Hematopoietic multipotent progenitor cell treated with erythropoietin and hydrocortisone succinate and interleukin-3 and kit ligand, for 17 days (in vitro differentiated cells): ENCODE measurements at places on chromosomes 2 and 18.

DNA sequence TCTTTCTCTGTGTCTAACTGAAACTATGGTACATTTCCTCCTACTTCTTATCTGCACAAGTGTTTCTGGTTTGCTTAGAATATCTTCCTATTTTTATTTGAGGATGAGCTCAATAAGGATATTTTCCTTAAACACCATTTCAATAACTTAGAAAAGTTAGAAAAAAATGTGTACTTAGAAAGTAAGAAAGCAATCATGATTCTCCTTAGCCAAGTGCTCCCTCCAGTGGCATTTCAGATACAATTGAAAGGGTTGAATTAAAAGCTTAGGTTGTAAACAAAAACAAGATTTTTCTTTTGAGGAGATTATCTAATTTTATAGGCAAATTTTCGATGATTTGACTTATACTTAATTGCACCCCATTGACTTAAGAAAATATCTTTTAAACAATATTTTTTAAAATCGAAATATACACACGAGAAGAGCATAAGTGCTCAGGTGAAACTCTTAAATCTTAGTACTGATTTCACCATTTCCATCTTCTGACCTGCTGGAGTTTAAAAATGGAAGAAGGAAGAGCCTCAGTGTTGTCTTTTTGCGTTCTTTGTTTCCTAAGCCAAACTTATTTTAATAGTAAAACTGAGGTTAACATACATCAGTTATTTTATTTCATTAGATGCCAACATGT, 26.9 kb downstream of the C18orf63 start:
- DNase-seq, result peak; percentile 87

DNA sequence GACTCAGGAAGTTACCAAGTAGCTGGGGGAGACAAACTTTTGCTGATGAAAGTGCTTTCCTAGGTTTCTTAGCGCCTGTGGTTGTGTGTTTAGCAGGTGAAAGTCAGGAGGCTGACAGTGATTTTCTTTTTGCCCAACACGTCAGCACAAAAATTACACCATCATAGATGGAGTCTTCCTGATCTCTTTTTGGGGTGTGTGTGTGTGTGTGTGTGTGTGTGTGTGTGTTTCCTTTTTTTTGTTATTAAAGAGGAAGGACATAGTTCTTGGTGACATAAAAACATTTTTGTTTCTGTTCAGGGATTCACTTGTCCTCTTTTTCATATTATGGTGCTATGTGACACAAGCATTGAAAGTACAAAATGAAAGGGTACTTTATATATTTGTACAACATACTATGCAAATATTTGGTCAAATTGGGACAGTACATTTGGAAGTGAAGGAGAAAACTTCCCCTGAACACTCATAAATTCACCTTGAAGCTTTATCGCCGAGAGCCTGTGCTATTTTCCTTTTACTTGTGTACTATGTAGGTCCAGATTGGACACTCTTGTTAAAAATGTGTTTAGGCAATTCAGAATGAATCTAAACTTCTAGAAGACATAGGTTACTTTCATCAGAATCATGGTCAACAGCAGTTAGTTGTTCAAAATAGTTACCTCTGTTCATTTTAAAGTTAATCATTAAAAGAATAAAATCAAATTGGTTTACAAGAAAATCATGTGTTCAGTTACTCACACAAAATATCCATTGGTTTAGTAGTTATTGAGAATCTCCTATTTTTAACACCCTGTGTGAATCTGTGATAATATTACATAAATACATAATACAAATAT, 491.9 kb downstream of the IRS1 start:
- DNase-seq, result no peak

DNA sequence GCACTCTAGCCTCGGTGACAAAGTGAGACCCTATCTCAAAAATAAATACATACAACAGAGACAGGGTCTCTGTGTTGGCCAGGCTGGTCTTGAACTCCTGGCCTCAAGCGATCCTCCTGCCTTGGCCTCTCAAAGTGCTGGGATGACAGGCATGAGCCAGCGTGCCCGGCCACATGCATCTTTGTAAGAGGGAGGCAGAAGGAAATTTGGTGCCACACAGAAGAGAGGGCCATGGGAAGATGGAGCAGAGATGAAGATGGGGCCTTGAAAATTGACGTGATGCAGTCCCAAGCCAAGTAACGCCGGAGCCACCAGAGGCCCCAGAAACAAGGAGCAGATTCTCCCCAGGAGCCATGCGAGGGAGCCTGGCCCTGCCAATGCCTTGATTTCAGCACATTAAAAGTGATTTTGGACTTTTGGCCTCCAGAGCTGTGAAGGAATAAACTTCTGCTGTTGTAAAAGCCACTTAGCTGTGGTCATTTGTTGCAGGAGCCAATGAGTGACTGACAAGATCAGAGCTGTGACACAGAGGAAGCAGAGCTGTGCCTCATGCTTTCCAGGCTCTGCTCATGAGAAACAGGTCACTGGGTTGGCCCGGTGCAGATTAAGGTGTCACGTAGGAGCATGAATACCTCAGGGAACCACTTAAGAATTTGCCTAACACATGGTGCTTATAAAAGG, 2.7 kb upstream of the SLC66A2 start:
- no peak for DNase-seq

GRCh38 chr2:36811071-36811470, 114.6 kb downstream of the VIT start:
- no peak for DNase-seq

DNA sequence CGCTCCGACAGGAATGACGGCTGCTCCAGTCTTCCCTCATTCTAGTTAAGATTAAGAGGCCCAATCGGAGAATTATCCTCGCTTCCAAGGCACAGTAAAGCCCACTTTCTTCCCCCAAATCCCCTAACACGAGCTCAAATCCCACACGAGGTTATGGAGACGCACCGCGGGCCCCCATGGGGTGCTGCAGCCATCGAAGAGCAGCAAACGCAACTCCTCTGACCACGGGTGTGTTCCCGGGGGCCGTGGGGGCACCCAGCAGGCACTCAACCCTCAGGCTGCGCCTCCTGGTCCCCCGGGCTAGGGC, 446 bp downstream of the COPS9 start:
- no peak for DNase-seq

GRCh38 chr18:6401687-6402086, 13.0 kb downstream of the L3MBTL4 start:
- no peak for DNase-seq
